Vein endothelial cell (primary cell): ENCODE measurements at places on chromosomes 3 and 15. TPM values are rescaled to one million over a fixed set of nuclear protein-coding genes. Genes with fewer than 3 reads are reported as not detected.

Gene THRB
- 0.19 and 0.33 TPM in 2 replicates for total RNA-seq

Gene PPARG
- total RNA-seq: 23.2 and 36.9 TPM in 2 replicates

Gene NSMCE3
- 7.8 and 8.5 TPM in 2 replicates for total RNA-seq

Gene LMAN1L
- total RNA-seq: not detected in 2 replicates

Gene CD80
- not detected in 2 replicates for total RNA-seq

Gene GAP43
- total RNA-seq: not detected in 2 replicates

Gene SEC22C
- 60.8 and 85.9 TPM in 2 replicates for total RNA-seq

Gene SI
- not detected in 2 replicates for total RNA-seq

Gene CRABP1
- not detected in 2 replicates for total RNA-seq

Gene C2CD4A
- total RNA-seq: 0.98 and 1.2 TPM in 2 replicates

Gene ZNF197
- 9.8 and 11.4 TPM in 2 replicates for total RNA-seq

Gene EIF4E3
- total RNA-seq: 2.0 and 2.7 TPM in 2 replicates

Gene VIPR1
- 0.96 and 2.0 TPM in 2 replicates for total RNA-seq

Gene CHSY1
- 49.1 and 58.5 TPM in 2 replicates for total RNA-seq

Gene GLT8D1
- 51.3 and 76.1 TPM in 2 replicates for total RNA-seq

Gene EFL1
- 18.6 and 25.0 TPM in 2 replicates for total RNA-seq

Gene ARIH1
- 44.1 and 52.2 TPM in 2 replicates for total RNA-seq

Gene NDN
- 26.5 and 38.2 TPM in 2 replicates for total RNA-seq

Gene RARRES1
- 0.96 and 1.3 TPM in 2 replicates for total RNA-seq

Gene MITF
- 2.1 and 3.3 TPM in 2 replicates for total RNA-seq

Gene MESP1
- 0.10 and 0.33 TPM in 2 replicates for total RNA-seq

Gene FRMD5
- total RNA-seq: 8.6 and 12.7 TPM in 2 replicates

Gene IGDCC3
- under 0.01 and 0.33 TPM in 2 replicates for total RNA-seq

Gene CYP8B1
- not detected in 2 replicates for total RNA-seq

Gene ALPK3
- total RNA-seq: 69.8 and 95.4 TPM in 2 replicates

Gene SPINK8
- not detected in 2 replicates for total RNA-seq

Gene HESX1
- total RNA-seq: 0.33 and 0.67 TPM in 2 replicates

Gene MORC1
- total RNA-seq: not detected in 2 replicates

Gene SLCO3A1
- total RNA-seq: 0.65 and 1.4 TPM in 2 replicates

Gene ACP3
- not detected in 2 replicates for total RNA-seq

Gene SLC35G2
- 18.0 and 23.2 TPM in 2 replicates for total RNA-seq

Gene LEO1
- total RNA-seq: 14.7 and 24.3 TPM in 2 replicates

Gene A4GNT
- total RNA-seq: not detected in 2 replicates

Gene GSK3B
- total RNA-seq: 80.0 and 90.9 TPM in 2 replicates

Gene HHATL
- not detected in 2 replicates for total RNA-seq

Gene IGF1R
- total RNA-seq: 53.5 and 54.5 TPM in 2 replicates

Gene CELF6
- total RNA-seq: under 0.01 and 0.10 TPM in 2 replicates

Gene FBXO40
- total RNA-seq: not detected in 2 replicates

Gene KBTBD8
- total RNA-seq: 3.3 and 3.5 TPM in 2 replicates

Gene ZIC4
- under 0.01 TPM in 1 of 2 replicates, not detected in the other for total RNA-seq

Gene CFAP100
- total RNA-seq: not detected in 2 replicates

Gene GOLGA6L10
- total RNA-seq: 0.29 and 0.65 TPM in 2 replicates

Gene TGM5
- total RNA-seq: not detected in 2 replicates

Gene SLC27A2
- 0.19 and 0.33 TPM in 2 replicates for total RNA-seq

Gene ITIH3
- total RNA-seq: not detected in 2 replicates

Gene H1-8
- total RNA-seq: not detected in 2 replicates

Gene TRA2B
- 162 and 212 TPM in 2 replicates for total RNA-seq

Gene PHLDB2
- 90.4 and 90.5 TPM in 2 replicates for total RNA-seq

Gene PIF1
- total RNA-seq: 8.5 and 8.8 TPM in 2 replicates
